ENCODE measurements at places on chromosomes 16 and 17.

- no peak for DNase-seq
These were observed 175.3 kb upstream of the HS3ST3A1 start for GRCh38 chr17:13777003-13777402.

DNA sequence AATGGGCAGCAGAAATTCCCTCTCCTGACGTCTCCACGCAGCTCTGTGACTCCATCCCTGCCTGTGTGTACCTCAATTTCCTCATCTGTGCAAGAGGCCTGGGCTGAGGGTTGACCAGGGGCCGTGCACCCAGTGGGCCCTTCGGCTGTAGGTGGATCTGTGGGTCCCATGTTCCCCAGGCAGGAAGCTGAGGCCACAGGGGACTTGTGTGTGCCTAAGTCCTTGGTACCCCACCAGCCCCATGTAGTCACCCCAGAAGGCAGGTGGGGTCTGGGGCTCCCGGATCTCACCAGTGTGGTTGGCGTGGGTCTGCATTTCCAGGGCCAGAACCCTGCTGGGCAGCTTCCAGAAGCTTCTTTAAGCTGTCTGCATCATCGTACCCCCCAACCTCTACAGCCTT is 177.4 kb upstream of the GSE1 start:
- DNase-seq: no peak

DNA sequence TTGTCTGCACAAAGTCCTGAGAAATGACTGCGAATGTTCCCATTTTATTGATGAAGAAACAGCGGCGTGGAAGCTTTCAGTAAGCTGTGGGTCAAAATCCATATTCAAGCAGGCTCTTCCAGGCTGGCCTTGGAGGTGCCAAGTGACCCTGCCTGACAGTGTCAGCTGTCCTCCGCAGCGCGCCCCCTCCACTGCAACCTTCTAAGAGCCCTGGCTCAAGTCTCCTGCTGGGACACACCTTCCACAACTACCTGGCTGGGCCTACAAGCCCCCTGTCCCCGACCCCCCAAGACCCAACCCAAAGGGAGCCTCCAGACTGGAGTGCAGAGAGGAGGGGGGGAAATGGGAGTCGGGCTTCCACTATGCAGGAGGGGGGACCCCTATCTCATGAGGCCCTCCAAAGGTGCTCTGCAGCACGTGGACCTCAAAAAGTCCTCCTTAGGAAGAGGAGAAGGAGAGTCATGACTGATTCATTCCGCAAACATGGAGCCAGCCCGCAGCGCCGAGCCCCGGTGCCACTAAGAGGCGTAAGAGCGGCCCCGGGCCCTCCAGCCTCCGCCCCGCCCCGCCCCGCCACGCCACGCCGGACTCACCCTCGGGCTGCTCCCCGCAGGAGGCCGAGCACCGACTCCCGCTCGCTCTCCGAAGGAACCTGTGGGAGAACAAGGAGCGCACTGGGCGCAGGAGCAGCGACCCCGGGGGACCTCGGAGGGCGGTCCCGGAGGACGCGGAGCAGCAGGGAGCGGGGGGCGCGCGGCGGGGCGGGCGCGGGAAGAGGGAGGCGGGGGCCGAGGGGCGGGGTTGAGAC is 574 bp downstream of the MPP3 start:
- no peak for DNase-seq

DNA sequence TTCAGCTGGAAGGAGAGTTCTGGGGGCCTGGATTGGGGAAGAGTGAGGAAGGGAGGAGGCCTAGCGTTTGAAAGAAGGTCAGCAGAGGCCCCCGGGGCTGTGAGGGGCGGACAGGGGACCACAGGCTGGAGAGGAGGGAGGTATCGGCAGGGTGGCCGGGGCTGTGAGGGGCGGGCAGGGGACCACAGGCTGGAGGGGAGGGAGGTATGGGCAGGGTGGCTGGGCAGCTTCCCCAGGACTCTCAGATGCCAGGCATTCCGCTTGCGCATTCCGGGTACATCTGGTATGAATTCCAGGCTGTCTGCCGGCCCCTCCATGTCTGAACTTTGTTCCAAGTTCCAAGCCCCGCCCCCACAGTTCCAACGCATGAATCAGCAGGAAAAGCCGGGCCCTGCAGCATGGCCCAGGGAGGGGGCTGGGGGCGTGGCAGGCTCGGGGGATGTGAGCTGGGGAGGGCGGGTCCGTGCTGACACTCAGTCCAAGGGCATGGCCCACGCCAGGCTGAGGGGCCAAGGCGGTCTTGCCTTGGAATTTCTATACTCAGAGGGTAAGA is 4.3 kb upstream of the TLCD2 start:
- no peak for DNase-seq

Measured in stimulated activated CD4-positive, alpha-beta T cell treated with anti-CD3 and anti-CD28 coated beads, Interleukin-4, amount 100 ng/mL, for 4 hours (primary cell).